ENCODE measurements at places on chromosomes 5 and 9.

DNA sequence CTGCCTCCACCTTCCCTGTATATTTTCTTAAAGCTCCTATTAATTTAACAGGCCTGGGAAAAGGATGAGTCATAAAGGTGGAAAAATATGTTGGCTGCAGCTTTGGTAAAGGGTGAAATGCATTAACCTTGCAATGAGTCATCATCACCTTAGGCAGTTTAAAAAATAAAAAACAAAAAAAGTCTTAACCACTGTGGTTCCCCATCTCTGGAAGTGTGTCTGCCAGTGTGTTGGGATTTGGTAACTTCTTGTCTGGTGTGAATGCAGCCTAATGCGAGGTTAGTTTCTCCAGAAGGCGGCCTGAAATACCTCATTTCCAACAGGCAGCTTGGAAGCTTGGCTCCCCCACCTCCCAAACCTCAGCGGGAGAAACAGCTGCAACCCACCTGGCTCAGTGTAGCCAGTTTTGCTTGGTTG lies 265.3 kb upstream of the GAS1 start:
- peak; percentile 51 for DNase-seq

DNA sequence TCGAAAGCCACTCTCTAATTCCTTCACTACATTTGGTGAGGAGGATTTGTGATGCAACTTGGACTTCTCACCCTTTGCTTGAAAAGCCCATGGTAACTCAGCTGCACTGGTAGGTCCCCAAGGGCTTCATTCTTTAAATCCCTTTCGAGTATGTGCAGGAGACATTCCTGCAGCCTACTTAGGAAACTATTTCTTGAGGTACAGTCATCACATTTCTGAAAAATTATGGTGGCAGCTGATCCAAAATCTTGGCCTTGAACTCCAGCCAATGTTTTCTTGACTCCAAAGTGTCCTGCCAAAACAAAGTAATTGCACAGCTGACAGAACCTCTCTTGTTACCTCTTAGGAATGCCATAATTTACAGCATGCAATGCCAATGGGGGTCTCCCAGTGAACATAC lies 99.7 kb downstream of the NPR3 start:
- peak; percentile 73 for DNase-seq

- DNase-seq: peak; percentile 13
Observed at GRCh38 chr5:129904667-129905472, 605 bp downstream of the CHSY3 start.

DNA sequence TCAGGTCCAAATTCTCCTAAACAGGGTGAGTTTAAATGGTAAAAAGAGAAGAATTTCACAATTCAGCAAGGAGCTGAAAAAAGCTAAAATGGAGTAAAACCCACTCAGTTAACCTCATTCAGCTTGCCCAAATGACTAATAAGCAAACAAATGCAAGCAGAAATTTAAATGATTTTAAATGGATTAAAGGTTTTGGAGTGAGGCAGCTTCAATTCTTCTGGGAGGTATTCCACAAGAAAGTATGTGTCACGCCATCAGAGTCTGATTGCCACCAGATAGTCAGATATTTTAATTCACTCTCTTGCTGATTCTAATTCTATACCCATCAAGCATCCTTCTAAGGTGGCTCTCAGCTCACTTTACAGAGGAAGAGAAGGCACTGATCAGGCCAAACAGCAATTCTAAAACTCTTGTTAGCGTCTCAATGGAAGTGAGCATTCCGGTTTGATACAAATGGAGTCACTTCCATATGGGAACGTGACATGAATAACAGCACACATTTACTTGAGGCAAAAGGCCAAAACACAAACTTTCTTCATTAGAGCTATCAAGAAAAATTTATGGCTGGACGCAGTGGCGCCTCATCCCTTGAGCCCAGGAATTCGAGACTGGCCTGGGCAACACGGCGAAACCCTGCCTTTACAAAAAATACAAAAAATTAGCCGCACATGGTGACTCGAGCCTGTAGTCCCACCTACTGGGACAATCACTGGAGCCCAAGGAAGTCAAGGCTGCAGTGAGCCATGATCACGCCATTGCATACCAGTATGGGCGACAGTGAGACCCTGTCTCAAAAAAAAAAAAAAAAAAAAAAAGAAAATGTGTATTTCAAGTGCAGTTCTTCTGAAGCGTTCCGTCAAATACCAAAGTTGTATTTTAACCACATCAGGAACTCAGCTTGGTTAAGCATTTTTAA lies 2.0 kb downstream of the CLK4 start:
- peak; percentile 20 for DNase-seq

- DNase-seq: peak; percentile 22
Observed at GRCh38 chr5:84535281-84535680, 150.6 kb upstream of the EDIL3 start.

- no peak for DNase-seq
Observed at GRCh38 chr5:179161901-179162300, 101.7 kb downstream of the ZNF354C start.

DNA sequence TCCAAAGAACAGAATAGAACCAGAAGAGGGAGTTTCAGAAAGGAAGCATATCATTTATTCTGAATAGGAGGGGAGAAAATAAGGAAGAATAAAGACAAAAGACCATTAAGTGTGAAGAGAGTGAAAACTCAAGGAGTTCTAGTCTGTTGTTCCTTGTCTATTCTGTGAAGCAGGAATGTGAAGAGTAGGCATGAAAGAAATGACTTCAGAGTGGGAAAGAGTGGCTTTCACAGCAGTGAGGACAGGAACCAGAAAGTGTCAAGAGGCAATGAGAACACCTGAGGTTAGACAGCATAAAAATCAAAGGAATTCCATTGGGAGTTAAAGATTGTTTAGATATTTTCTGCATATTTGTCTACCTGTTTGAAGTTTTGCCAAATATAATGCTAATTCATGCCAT lies 768.8 kb upstream of the GRAMD2B start:
- no peak for DNase-seq

DNA sequence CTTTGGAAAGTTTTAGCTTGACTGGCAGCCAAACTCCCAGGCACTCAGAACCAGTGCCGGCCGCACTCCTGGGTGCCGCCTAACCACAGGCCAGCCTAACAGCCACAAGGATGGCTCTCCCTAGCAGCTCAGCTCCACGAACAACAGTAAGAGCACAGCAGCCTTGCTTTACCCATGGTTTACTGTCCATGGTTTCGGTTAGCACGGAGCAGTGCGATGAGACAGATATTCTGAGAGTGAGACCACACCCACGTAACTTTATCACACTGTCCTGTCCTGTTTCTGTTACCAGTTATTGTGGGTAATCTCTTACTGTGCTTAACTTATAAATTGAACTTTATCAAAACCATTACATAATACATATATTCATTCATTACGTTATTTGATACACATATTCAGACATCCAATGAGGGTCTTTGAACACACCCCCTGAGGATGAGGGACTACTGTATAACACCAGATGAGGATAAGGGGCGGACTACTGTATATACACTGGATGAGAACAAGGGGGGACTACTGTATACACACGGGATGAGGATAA lies 12.4 kb downstream of the CLPTM1L start:
- DNase-seq: no peak

DNA sequence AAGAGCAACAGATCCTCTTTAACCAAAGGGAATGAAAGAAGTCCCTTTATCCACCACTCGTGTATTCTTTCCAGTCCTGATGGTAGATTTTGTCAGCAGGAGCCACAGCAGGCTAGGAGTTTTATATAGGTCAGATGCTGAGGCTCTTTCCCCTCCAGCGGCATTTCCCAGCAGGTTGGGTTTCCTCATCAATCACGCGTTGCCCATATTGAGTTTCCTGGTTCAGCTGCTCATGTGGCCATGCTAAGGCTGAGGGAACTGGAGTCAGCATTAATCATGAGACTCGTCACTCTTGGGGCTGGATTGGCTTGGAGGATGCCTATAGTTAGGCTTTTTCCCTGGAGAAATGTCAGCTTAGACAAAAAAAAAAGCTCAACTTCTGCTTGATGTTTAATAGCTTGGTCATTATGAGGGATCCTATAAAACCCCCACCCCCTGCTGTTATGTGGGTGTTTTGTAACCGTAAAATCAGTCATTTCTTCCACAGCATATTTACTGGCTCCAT lies 193.4 kb upstream of the GAS1 start:
- DNase-seq: no peak

DNA sequence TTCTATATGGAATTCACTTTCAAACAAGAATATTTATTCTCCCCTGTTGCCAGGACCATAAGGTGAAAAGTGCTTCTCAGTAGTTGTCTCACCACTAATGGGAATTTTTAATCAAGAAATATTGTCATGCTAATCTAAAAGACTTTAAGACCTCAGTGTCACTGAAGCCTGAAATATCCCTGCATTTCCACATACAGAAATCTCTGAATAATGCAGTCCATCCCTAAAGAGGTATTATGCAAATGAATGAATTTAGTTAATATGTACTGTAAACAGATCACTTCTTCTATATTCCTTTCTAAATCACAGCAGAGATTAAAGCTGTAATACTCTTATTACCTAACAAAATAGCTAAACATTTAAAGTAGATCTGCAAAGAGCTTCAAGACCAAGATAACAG lies 531.1 kb upstream of the CDH6 start:
- no peak for DNase-seq

GRCh38 chr5:16411741-16412455 lies 53.7 kb downstream of the ZNF622 start:
- DNase-seq: peak; percentile 4

- DNase-seq: no peak
Observed at GRCh38 chr9:99749641-99750040, 72.0 kb upstream of the NR4A3 start.

DNA sequence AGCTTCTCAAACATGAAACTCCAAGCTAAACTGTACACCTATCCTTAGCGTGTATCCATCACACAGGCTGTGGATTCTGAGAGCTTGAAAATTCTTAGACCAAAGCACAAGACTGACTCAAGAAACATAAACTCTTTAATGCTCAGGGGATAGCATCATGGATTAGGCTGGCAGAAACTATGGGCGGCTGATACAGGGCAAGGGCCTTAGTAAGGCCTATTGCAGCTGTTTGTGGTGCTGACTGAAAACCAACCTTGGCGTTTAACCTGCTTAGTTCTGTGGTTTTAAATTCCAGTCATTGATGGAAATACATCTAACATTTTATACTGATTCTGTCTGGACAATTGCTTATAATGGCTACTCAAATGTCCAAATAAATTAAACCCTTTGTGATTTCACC lies 183.7 kb downstream of the TLR4 start:
- DNase-seq: no peak

- DNase-seq: no peak
Observed at GRCh38 chr5:143499480-143500114, 96.1 kb upstream of the NR3C1 start.

GRCh38 chr9:26129217-26129616 lies 451.0 kb upstream of the TUSC1 start:
- no peak for DNase-seq

GRCh38 chr9:14515571-14516198 lies 177.5 kb downstream of the ZDHHC21 start:
- DNase-seq: no peak

DNA sequence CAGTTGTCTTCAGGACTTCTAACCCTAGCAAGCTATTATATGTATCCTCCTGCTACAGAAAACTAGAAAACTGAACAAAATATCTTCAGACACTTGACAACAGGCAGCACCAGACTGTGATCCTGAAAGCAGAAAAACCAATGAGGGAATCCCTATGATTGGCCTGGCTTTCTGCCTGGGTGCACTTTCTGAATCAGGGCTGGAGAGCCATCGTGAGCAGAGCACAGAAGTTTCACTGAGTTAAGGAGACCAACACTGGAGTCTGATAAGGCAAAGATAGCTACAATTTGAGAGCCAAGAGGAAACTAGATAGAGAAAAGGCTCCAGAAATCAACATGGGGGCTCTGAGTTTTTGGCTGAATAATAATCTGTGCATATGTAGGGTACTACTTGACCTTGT lies 106.5 kb downstream of the FANCC start:
- no peak for DNase-seq

GRCh38 chr5:136311999-136312398 lies 53.3 kb downstream of the TRPC7 start:
- DNase-seq: no peak

- no peak for DNase-seq
Observed at GRCh38 chr5:81829242-81829641, 78.3 kb upstream of the SSBP2 start.

DNA sequence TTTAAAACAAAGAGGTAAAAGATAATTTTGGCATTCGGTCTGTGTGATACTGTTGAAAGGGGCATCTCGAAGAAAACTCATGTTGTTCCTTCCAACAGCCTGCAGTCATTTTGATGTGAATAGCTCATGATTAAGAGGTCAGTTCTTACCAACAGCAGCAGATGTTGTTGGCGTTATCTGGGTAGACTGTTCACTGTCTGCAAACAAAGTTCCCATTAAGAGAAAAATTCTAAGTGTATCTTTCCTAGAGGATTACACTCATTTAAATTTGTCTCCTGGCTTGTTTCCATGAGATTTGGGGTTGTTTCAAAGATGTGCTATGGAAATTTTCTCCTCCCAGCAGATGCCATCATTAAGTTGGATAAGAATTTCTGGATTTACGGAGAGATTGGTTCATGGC lies 138.2 kb upstream of the RORB start:
- no peak for DNase-seq

DNA sequence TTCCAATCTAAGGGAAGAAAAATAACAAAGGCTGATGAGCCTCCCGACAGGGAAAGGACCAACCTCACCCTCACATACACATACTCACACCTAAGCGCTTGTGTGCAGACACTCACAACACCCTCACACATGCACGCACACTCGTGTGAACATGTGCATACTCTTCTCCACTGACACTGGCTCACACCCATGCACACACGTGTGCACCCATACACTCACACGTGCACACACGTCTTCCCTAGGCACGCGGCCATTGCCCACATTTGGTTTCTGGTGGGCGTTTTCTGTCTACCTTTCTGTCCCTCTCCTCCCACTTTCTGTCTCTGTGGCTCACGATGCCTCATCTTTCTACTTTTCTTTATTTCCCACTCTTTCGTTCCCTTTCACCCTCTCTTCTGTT lies 169.7 kb upstream of the MVB12B start:
- DNase-seq: no peak

- no peak for DNase-seq
Observed at GRCh38 chr5:100434815-100435214, 100.4 kb upstream of the FAM174A start.

DNA sequence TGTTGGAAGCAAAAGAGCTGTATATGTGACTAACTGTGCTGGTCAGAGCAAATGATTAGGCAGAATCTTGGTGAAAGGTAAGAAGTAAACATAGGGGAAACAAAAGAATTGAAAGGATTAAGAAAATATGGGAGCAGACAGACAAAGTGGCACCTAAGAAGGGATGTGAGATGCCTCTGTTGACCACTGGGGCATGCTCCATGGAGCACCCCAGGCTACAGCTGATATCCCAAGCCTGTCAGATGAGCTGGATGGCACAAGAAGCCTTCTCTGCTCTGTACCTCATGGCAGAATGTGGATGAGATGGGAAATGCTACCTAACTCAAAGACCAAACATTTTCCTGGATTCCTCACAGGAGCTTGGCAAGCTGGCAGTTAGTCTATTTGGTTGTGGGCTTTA lies 89.3 kb upstream of the SLIT3 start:
- no peak for DNase-seq

DNA sequence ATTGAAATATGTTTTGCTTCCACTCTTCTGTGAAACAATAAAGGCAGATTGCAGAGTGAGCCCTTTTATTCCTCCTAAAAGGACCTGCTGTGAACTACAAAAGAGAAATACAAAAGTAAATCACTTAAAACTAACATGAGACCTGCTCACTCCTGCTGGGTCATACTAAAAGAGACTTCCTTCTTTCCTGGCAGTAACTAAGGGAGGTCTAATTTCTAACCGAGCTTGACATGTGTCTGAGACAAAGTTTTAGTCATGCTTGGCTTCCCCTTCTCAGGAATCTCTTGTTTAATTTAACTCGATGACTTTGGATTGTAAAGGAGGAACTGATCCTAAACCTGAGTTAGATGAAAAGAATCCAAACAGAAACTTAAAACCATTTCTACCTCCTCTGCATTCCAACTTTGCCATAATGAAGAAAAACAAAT lies 86.4 kb upstream of the CDH6 start:
- peak; percentile 53 for DNase-seq

Data from iris pigment epithelial cell (primary cell).